ENCODE measurements at places on chromosomes 5 and 9. TPM values are rescaled to one million over a fixed set of nuclear protein-coding genes. Genes with fewer than 3 reads are reported as not detected.

MOB3B gene
- polyA plus RNA-seq = 15.6 TPM

SLC25A2 gene
- 0.34 TPM for polyA plus RNA-seq

CCDC192 gene
- 0.90 TPM for polyA plus RNA-seq

IL13 gene
- not detected for polyA plus RNA-seq

AK3 gene
- 78.6 TPM for polyA plus RNA-seq

ZNF366 gene
- polyA plus RNA-seq = 4.1 TPM

SAPCD2 gene
- polyA plus RNA-seq = 11.5 TPM

MELK gene
- 14.8 TPM for polyA plus RNA-seq

PCDHB8 gene
- 1.6 TPM for polyA plus RNA-seq

GABRA6 gene
- polyA plus RNA-seq = not detected

TAF11L10 gene
- polyA plus RNA-seq = not detected

SLC6A3 gene
- 3.3 TPM for polyA plus RNA-seq

All from left lung (tissue), 14 donors.